CD4-positive, alpha-beta T cell treated with Interleukin-6 for 4 hours (primary cell): ENCODE measurements at places on chromosomes 4 and X.
A peak's percentile ranks its signal among the peaks of the same experiment; 100 is the strongest.

GRCh38 chr4:61571761-61572559 lies 371.8 kb downstream of the ADGRL3 start:
- no peak for DNase-seq

- no peak for DNase-seq
Observed at GRCh38 chr4:52250154-52250553, 199.1 kb downstream of the SPATA18 start.

DNA sequence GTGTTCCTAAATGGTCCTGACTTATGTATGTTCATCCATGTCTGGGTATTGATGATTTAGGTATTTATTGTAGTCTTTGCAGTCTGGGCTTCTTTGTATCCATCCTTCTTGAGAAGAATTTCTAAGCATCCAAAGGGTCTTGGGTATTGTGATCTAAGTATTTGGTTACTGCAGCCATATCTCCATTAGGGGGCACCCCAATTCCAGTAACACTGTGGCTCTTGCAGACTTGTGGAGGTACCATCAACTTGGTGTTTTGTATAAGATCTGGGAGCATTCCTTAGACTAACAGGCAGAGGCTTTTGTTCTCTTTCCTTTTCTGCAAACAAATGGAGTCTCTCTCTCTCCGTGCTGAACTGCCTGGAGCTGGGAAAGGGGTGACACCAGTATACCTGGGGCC lies 113.7 kb upstream of the NEXMIF start:
- peak; percentile 5 for DNase-seq

DNA sequence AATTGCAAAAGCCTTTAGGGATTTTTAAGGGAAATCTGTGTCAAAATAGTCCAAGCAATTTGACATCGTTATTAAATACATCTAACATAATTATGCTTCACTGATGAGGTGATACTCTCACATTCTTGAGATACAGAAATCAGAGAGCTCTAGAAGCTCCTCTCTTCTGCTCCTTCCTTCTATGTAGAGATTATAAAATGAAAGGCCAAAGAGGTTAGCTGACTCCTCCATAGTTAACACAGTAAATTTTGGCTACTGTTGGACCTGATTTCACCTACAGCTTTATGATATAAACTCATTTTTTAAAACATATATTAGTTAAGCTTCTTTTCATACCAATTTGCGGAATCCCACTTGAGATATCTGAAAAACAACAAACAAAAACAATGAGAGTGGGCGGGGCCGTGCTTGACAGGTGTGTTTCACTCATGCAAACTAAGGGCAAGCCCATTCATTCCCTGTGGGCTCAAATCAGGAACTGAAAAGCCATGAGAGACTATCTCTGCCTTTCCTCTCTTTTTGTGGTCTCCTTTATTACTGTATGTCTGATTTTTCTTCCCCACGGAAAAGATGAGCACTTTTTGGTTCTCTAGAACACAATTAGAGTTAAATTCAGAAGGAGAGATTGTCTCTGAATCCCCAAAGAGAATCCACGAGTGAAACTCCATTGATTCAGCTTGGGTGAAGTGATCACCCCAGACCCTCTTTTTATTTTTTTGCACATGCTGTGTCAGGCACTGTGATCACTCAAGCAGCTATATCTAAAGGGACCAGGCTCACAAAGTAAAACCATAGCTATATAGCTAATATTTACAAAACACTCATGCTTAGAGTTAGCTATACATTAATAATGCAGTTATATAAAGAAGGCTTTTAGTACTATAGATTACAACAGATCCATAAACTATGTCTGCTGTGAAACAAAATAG lies 566.3 kb downstream of the IL15 start:
- DNase-seq: no peak

DNA sequence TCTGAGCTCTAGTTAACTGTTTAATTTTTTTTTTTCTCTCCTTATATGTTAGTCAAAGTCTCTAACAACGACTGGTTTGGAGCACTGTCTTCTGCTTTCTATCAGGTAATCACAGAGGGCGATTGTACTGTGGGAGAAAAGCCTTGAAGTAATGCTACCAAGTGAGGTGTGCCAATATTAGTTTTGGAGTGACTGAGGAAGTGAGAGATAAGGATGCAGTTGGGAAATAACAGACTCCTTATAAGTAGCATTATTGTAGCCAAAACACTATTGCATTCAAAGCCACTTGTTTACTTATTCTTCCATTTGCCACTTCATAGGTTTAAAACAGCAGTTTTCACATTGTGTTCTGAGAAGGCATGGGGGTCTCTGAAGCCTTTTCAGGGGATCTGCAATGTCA lies 79.1 kb upstream of the SLC6A14 start:
- DNase-seq: no peak

- no peak for DNase-seq
Observed at GRCh38 chrX:16718824-16719333, 533 bp upstream of the SYAP1 start.

GRCh38 chr4:140046016-140046415 lies 108.0 kb downstream of the MAML3 start:
- DNase-seq: no peak

- DNase-seq: no peak
Observed at GRCh38 chr4:175536852-175537453, 275.1 kb downstream of the GPM6A start.

DNA sequence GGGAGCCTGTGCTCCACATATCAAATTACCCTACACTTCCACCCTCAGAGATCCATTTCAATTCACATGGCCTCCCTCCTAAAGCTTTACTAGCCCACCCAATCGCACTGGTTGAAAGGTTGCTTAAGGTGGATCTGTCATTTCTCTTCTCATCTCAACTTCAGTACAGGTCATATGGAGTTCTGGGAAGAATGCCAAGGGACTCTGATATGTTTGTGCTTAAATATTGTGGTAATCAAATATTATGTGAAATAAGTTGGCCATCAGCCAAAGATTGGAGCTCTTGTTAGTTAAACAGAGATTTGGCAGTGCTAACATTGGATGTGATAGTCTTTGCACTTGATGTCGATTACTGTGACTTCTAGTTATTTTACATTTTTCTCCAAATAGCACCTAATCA lies 20.5 kb downstream of the SEPTIN6 start:
- DNase-seq: no peak
